ENCODE measurements at places on chromosomes 4 and X. TPM values are rescaled to one million over a fixed set of nuclear protein-coding genes. Genes with fewer than 3 reads are reported as not detected.

The TRO gene
- 2.9 TPM for total RNA-seq

The HHIP gene
- total RNA-seq: 61.1 TPM

The TSPAN7 gene
- total RNA-seq: 25.1 TPM

The SPANXD gene
- total RNA-seq: not detected

The AR gene
- 0.26 TPM for total RNA-seq

The IL13RA2 gene
- total RNA-seq: 0.22 TPM

Data from dermis lymphatic vessel endothelial cell (primary cell).